Activated CD4-positive, alpha-beta T cell treated with anti-CD3 and anti-CD28 coated beads, Interleukin-2, amount 10 ng/mL, durations not matched to agents 7 days and 5 days (primary cell): ENCODE measurements at places on chromosomes 1 and 21. TPM values are rescaled to one million over a fixed set of nuclear protein-coding genes. Genes with fewer than 3 reads are reported as not detected.

GRCh38 chr1:119718972-119719371 lies 7.2 kb downstream of the PHGDH start:
- no peak for DNase-seq

- no peak for DNase-seq
Measured at GRCh38 chr1:110216844-110217444, 6.8 kb downstream of the KCNC4 start.

Gene C1orf115
- 0.79 TPM for total RNA-seq

- no peak for DNase-seq
Measured at GRCh38 chr1:199811163-199811562, 216.3 kb upstream of the NR5A2 start.

DNA sequence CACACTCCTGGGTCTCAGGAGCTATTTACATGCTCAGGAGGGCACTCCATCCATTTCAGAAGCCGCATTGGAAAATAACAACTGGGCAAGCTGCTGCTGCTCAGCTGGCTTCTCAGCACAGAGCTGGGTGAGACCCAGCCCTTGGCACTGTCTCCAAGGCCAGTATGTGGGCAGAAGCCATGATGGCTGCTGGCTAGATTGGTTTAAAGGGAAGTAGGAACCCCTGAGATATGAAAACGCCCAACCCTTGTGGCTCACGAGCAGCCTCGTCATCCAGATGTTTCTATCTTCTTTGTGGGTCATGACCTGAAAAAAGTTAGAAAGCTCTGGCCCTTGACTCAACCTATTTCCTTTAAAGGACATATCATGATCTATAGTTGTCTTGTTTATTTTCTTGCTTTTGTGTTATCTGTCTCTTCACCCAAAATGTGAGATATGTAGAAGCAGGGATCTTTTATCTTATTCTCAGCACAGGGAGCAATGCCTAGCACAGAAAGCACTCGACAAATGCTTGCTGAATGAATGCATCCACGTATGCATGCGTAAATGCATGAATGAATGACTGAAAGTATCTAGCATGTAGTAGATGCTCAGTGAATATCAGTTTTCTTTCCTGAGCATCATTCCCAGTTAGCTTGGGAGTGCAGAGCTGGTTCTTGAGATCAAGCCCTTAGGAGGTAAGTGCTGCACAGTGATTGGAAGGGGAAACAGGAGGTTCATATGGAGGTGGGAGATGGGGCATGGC lies 11.6 kb downstream of the MYBPH start:
- no peak for DNase-seq

- DNase-seq: no peak
Measured at GRCh38 chr1:244789731-244790130, 45.7 kb upstream of the COX20 start.

DNA sequence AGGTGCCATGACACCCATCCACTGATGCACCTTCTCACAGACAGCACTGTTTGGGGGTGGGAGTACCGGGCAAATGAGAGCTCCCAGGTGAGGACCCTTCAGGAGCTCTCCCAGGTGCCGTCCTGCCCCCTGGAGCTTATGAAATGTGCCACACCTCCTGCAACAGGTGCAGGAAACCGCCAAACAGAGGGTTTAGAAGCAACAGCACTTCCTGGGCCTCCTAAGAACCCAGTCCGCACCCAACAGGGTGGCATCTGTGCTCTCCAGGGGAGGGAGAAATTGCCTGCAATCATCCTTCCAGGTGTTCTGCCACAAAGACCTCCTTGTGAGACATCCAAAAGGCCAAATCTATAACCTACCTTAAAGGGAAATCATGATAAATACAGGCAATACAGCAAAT lies 87.7 kb upstream of the ATP1B1 start:
- no peak for DNase-seq

Gene TMCC2
- 0.64 TPM for total RNA-seq

DNA sequence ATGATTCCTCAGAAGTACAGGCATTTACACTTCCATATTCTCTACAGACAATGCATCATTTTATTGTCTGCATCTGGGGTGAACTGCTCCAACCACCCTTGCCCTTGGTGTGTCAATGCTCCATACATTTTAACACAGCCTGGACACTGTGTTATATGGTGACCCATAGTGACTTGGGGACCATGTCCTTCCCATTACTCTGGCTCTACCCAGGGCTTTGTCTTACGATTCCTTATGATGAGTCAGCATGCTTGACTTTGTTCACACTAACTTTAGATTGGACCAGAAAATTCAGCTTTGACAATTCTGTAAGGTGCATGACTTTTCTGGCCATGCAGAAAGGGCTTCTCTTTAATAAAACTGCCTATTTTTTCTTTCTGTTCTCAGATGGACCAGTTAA lies 6.8 kb upstream of the OVAAL start:
- no peak for DNase-seq

- no peak for DNase-seq
Measured at GRCh38 chr21:21751286-21751685, 753.1 kb downstream of the NCAM2 start.

DNA sequence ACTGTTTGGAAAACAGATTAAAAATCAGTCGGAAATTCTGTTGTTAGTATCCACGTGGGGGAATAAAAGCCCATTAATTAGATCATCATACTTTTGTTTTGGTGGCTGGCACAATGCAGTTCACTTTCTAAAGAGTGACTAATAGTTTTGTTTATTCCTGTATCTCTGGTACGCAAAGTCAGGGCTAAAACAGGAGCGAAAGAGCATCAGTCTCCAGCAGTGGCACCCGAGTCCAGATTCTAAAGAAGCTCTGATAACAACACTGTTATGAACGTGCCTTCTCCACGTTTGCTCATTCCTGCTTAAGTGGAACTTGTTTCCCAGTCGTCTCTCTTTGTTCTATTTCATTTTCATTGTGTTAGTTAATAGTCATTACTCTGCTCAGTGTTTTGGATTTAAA lies 69.6 kb downstream of the HSPA13 start:
- no peak for DNase-seq

DNA sequence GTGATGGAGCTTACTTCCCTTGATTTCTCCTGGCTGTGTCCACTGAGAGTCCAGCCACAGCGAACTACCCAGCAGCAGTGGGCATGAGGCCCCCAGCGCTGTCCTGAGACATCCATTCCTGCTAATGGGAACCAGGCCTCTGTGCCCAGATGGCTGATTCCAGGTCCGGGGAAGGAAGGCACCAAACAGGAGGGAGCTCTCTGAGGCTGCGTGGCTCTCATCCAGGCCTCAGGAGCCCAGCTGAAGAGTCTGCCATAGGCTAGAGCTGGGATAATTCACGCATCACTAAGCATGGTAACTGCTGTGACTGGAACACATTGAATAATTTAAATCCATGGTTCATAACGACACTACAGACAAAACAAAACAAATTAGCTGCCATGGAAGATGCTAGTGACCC lies 24.7 kb upstream of the LRRC47 start:
- no peak for DNase-seq

Gene OLFML2B
- not detected for total RNA-seq

GRCh38 chr1:901108-901859 lies 22.4 kb upstream of the SAMD11 start:
- peak; percentile 4 for DNase-seq

- no peak for DNase-seq
Measured at GRCh38 chr21:28257276-28257675, 735.4 kb downstream of the LTN1 start.

Gene MAP3K21
- total RNA-seq: 0.87 TPM

Gene TAS1R3
- 3.7 TPM for total RNA-seq

GRCh38 chr1:240173836-240174235 lies 82.2 kb downstream of the FMN2 start:
- no peak for DNase-seq

- no peak for DNase-seq
Measured at GRCh38 chr1:24369199-24369598, 44.4 kb downstream of the STPG1 start.

- DNase-seq: no peak
Measured at GRCh38 chr1:100703716-100704115, 15.8 kb upstream of the VCAM1 start.

GRCh38 chr1:157137408-157138219 lies 581 bp downstream of the ETV3 start:
- no peak for DNase-seq

- no peak for DNase-seq
Measured at GRCh38 chr1:6918186-6918924, 133.1 kb downstream of the CAMTA1 start.

Gene FCRL2
- not detected for total RNA-seq

Gene CD101
- total RNA-seq: 3.4 TPM

Gene SPRR2F
- total RNA-seq: not detected

Gene SGIP1
- not detected for total RNA-seq

GRCh38 chr1:155971910-155972809 lies 6.2 kb downstream of the ARHGEF2 start:
- no peak for DNase-seq

DNA sequence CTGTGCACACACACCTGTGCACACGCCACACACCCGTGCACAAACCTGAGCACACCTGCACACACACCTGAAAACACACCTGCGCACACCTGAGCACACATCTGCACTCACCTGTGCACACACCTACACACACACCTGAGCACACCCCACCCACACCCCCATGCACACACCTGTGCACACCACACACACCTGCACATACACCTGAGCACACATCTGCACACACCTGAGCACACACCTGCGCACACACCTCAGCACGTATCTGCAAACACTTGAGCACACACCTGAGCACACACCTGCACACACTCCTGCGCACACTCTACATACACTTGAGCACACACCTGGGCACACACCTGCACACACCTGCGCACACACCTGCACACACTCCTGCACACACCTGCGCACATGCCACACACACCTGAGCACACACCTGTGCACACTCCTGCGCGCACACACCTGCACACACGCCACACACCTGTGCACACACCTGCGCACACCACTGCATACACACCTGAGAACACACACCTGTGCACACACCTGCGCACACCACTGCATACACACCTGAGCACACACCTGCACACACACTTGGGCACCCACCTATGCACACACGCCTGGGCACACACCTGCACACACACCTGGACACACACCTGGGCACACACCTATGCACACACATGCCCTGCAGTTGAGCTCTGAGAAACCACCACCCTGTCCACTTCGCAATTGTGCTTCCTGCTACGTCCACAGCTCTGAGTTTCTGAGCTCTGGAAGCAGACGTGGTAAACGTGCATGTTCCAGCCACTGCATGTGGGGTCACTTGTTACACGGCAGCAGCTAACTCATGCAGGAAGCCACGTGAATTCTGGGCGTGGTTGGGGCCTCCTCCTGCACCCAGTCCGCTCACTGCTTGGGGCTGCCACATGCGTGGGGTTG lies 8.0 kb upstream of the C1orf159 start:
- no peak for DNase-seq
